ENCODE measurements at places on chromosomes 1 and 21.

GRCh38 chr1:167132301-167133010 lies 38.6 kb downstream of the STYXL2 start:
- no peak for DNase-seq

DNA sequence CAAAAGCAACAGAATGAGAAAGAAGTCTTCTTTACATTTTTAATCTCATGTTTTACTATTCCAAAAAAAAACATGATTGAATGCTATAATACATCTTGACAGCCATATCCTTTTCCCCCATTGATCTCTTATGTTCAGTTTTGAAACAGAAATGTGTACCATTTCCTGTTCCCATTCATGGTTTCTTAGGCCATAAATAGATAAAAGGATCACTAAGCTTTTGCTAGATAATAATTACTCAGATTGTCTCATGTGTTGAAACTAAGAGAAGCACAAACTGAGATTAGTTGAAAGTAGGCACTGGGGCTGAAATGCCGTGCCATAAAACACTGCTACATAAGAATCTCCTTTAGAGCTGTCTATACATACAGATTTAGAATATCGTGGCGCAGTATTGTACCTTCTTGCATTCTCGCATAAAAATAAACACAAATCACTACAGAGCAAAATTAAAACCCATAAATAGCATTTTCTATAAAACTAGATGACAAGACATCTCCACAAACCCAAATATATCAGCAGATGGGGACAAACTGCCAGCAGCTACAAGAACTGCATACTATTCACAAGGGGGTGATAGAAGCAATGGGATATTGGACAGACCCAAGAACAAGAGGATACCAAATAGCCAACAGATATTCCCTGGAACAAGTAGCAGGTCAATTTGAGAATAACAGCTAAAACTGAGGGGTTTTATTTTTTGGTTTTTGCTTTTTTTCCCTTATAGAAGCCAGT lies 405.3 kb upstream of the PRMT6 start:
- no peak for DNase-seq

DNA sequence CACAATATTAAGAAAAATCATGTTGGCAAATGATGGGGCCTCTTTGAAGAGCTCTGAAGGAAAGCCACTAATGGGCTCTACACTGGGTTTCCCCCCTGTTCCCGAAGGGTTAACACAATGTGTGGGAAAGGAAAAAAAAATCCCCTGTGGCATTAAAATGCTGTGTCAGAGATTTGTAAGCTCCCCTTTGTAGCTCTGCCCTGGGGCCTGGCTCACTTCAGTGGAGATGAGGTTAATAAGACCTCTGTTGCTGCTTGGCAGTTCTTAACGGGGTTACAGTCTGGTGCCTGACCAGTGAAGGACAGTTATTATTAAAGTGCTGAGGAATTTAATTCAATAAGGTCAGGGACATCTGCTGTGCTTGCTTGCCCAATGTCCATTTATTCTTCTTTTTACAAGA lies 129.7 kb upstream of the UBE2U start:
- DNase-seq, result no peak

DNA sequence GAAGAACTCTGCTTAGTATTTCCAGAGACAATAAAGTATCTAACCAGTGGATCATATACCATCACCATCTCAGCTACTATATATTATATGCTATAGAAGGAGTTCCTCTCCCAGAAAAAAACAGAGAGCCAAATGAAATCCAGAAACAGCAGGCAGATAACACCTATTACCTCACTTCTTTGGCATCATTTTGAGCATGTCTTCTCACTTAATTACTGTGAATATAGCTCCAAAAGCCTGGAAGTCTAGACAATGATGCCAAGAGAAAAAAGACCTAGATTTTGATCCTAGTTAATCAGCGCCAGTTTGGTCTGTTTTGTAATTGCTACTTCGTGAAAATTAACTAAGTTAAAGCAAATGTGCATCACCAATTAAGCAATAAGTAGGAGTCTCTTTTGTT lies 131.3 kb downstream of the EIF4G3 start:
- DNase-seq, result no peak

DNA sequence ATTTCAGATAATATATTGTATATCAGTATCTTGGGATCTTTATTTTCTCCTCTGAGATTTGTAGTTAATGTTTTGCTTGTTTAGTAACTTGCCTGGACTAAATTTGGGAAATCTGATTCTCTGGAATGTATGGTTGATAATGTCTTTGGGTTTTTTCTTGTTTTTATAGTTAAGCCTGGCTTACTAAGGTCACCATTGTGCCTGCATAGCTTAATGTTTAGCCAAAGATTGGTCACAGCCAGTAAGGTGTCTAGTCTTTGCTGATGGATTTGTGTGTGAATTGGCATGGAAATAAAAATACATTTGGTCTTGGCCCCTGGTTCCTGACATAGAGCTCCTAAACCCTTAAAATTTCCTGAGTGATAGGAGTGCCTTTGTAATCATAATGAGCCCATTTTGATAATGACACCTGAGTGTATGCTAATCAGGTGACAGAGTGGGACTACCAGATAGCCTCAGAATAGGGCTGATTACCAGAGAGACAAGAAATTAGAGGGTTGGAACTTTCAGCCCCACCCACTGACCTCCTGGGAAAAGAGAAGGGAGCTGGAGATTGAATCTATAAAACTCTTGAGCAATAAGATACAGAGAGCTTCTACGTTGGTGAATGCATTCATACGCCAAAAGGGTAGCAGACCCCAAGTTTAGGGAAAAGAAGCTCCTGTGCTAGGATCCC lies 47.9 kb upstream of the NUF2 start:
- DNase-seq, result no peak
